T-helper 2 cell (primary cell): ENCODE measurements at places on chromosomes 5 and 9.
A peak's percentile ranks its signal among the peaks of the same experiment; 100 is the strongest.

GRCh38 chr5:171386861-171387344 is 746 bp upstream of the NPM1 start:
- DNase-seq = no peak

GRCh38 chr5:135242021-135242865 is 156.8 kb downstream of the MACROH2A1 start:
- DNase-seq = no peak

DNA sequence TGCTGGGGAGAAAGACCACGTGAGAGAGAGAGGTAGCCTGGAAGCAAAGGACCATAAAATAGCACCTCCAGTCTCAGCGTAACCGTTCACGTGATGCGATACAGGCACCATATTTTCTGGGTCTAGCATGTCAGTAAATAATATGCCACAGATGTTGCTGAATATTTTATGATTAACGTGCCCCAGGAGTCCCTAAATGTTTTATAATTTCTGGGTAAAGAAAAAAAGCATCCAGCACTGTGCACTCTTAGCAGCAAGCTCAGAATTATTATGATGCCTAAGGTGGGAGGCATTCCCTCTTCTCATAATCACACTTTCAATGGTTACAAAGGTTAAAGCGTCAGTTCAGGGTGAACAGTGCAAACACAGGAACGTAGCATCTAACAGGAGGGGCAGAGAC is 121.8 kb downstream of the CAVIN4 start:
- DNase-seq = no peak

- no peak for DNase-seq
Observed at GRCh38 chr5:9924614-9925013, 294.5 kb upstream of the TAS2R1 start.

GRCh38 chr5:1246711-1247431 is 21.7 kb downstream of the SLC6A18 start:
- no peak for DNase-seq

- no peak for DNase-seq
Observed at GRCh38 chr5:130227699-130228098, 323.4 kb downstream of the CHSY3 start.

DNA sequence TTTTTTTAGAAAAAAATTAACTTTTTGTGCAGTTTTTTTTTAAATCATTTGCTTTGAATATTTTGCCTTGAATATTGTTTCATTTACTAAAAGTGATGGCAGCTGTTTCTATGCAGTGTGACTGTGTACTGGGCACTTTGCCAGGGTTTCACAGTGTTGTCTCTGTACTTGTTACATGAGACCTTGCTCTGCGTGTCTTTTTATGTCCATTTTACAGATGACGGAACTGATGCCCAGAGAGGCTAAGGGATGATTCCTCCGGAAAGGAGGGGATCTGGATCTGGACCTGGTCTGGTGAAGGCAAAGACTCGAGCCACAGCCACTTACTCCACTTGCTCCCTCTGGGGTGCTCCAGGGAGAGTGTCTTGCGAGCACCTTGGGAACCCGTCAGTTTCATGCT is 124.8 kb upstream of the PTCH1 start:
- no peak for DNase-seq

DNA sequence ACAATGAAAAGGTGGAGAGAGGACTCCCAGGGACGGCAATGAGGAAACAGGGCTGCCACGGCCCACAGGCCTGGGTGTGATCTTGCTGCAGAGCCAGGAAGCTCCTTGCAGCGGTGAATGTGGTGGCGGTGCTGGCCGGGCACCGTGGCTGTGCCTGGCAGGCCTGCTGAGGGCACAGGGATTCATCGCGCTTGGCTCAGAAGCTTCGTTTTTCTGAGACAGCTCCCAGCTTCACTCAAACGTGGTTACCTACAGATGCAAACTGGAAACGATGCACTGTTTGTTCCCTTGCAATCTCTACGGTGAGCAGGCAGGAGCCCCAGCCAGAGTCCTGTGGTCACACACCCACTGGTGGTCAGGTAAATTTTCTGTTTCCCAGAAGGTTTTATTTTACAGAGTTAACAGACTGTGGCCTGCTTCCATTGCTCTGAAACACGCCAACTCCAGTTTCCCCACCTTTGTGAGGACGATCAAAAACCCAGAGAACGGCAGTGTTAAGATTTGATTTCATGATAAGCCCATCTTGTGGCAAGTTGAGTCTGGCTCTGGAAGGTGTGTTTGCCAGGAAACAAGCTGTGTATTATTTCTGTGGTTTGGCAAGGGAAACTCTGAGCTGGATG is 183.9 kb downstream of the AUH start:
- DNase-seq = no peak

DNA sequence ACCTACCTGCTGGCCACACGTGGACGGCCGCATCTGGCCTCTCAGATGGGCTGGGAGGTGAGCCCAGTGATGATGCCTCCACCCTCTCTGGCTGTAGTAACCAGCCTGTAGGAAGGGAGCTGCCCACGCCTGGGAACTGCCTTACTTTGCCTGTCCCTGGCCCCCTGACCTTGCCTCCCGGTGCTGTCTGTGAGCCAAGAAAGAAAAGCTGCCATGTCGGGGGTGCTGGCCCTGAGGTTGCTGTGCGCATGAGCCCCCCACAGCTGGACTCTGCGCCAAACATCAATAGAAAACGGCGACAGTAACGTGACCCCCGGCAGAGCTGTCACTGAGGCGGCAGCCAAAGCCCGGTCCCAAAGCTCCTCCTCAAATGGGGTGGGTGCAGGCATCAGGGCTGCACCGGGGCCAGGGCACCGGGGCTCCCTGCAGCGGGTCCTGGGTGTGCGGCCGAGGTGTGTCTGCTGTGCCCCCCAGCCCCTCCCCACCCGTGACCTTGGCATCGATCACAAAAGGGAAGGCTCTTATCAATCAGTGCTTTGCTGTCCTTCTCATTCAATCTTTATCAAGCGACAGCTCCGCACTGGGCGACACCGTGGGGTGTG is 15.3 kb upstream of the SLC9A3 start:
- DNase-seq = peak; percentile 5

DNA sequence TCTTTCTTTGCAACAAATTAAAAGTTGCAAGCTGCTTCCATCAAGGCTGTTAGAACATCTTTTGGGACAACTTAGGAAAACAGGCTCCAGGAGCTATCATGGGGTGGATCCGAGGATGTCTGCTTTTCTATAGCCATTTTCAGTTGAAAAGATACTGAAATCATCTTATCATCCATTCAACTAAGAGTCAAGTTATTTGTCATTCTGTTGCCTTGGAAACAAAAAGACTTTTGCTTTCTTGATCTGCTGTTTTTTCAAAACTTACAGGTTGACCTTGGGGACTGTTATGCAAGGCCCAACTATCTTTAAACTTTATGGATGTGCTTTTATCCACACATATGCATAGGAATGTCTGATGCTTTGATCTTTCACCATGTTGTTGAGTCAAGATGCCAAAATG is 545.3 kb upstream of the DAP start:
- no peak for DNase-seq

- no peak for DNase-seq
Observed at GRCh38 chr9:92611621-92612285, 58.2 kb downstream of the IPPK start.

DNA sequence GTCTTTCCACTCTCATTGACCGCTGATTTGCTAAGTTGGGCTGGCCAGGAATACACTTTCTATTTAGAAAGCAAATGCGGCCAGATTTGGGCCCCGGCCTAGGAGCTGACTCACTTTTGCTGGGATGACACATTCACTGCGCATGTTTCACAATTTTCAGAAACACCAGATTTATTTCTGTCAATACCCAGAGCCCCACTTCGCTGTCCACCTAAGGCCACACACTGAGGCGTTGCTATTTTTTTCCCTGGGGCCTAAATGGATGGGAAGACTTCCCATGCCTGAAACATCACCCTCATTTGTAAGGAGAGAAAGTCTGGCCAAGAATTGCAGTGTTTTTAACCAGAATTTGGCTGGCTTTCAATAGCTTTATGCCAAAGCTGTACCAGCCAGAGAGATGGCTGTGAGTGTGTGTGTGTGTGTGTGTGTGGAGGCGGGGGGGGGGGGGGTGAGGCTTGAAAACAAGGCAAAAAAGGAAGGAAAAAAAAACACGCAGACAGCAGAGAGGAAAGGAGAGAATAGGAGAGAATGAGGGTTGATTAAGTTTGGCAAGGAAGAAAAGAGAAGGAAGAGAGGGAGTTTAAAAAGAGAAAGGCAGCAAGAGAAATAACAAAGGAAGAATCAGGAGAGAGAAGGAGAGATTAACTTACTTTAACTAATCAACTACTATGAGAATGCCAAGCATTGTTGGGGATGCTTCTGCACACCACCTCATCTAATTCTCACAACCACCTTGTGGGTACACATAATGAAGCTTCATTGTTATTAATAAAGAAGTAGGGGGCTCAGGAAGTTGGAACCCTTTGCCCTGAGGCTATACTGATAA is 261.4 kb upstream of the KLF4 start:
- no peak for DNase-seq

GRCh38 chr9:94584555-94584954 is 9.1 kb downstream of the FBP2 start:
- no peak for DNase-seq
